ENCODE measurements at places on chromosomes 12 and 14.

GRCh38 chr12:68831272-68831671 lies 23.3 kb downstream of the MDM2 start:
- DNase-seq: no peak

DNA sequence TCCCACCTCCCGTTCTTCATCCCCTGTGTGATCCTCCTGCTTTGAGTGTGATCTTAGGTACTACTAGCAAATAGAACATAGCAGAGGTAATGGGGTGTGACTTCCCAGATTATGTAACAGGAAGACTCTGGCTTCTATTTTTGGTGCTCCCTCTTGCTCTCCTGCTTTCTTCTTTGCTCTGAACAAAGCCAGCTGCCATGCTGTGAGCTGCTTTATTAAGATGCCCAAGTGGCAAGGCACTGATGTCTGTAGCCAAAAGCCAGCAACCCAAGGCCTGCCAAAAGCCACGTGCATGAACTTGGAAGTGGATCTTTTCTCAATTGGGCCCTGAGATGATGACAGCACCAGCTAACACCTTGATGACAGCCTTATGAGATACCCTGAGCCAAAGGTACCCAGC lies 5.8 kb upstream of the MFAP5 start:
- DNase-seq: no peak

GRCh38 chr12:69986114-69986513 lies 161.1 kb downstream of the MYRFL start:
- no peak for DNase-seq

- DNase-seq: no peak
Observed at GRCh38 chr12:26740991-26741390, 92.0 kb downstream of the ITPR2 start.

DNA sequence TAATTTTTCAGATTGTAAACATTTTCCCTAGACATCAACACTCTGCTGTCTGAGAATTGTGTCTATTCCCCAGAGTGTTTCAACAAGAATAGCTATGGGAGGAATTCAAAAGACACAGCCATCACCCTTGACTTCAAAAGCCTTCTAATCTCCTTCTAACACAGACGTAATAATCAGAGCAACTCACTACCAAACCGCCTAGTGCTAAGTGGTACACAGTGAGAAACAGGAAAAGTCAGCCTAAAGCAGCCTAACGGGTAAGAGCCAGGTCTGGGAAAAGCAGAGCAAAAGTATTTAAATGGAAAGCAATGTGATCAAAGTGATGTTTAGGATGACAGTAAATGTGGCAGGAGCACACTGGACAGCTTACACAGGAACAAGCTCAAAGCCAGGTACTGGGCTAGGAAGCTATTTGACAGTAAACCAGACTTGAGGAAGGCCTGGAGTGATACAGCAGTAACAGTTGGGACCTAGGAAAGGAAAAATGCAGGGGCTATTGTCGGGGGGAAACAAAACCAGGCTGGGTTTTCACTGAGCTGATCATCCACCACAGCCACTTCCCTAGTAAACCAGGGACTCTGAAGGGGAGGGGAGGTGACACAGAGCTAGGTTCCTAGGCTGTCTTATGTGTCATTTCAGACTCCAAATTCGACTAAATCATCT lies 29.4 kb downstream of the CORO1C start:
- DNase-seq: no peak

DNA sequence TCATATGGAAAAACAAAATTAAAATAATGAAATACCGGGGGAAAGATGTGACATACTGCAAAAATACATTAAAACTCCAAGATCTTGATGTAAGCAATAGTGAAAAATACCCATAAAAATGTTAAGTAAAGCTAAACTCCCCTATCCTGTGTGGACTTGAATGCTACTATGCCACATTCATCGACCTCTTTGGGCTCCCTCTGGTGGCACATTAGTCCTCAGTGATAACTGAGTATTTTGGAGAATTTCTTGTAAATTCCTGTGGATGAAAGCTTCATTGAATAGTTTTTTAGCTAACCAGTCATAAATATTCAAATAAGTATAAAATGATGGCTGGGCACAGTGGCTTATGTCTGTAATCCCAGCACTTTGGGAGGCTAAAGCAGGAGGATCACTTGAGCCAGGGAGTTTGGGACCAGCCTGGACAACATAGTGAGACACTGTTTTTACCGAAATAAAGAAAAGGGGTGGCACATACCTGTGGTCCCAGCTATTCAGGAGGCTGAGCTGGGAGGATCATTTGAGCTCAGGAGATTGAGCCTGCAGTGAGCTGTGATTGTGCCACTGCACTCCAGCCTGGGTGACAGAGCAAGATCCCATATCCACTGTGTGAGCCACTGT lies 42.4 kb upstream of the SGPP1 start:
- DNase-seq: no peak

DNA sequence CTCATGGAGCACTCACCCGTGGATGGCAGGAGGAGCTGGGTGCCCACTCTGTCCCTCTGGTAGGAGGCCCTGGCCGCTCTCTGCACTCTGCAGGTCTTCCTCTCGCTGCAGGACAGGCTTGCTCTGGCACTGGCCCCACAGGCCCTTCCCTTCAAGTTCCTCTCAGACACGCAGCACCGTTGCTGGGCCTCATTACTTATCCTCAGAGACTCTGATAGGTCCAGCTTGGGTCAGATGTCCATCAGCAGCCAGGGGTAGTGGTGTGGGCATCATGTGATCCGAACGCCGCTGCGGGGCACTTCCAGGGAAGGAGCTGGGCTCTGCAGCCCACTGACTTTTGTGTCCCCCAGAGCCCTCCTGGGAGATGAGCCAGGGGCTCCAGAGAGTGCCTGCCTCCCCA lies 11.8 kb downstream of the OTUB2 start:
- DNase-seq: no peak

- no peak for DNase-seq
Observed at GRCh38 chr12:6450869-6451347, 934 bp upstream of the TAPBPL start.

GRCh38 chr12:41419131-41419893 lies 231.2 kb downstream of the PDZRN4 start:
- no peak for DNase-seq

DNA sequence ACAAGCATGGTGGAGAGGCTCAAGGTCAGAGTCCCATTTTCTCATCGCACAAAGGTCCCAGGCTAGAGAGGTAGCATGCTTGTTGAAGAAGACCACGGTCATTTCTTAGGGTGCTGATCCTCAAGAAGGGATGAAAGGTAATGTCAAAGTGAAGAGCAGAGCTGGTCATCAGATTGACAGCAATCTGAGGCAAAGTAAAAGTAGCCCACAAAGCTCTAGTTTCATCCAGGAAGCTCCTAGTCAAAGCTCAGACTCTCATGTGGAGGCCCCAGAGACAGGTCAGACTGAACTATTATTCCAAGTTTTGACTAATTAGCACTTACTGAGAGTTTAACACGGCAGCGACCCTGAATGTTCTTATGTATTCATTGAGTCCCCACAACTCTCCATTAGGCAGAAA lies 270.6 kb downstream of the RPS29 start:
- DNase-seq: no peak

GRCh38 chr14:89207925-89208328 lies 209.1 kb downstream of the FOXN3 start:
- no peak for DNase-seq

DNA sequence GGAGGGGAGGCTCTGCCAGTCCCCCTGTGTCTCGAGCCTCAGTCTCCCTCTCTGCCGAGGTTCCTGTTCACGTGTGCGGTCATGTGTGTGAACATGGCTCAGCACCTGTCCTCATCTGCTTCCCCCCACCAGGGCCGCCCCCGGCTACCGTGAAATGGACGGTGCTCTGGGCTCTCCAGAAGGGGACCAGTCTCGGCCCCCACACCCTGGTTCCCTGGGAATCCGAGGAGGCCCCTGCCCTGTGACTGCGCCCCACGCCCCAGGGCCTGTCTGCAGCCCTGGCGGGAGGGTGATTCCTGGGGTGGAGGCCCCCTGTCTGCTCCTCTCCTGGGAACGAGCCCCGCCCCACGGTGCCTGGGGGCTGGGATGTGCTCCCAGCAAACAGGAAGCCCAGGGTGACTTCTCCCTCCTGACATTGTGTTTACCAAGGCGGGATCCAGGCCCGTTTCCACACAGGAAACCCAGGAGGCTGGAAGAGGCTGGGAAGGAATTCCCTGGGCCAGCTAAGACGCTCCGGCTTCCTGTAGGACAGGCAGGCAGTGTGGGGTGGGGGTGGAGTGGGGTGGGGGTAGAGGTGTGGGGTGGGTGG lies 46.6 kb downstream of the KIF26A start:
- DNase-seq: no peak

DNA sequence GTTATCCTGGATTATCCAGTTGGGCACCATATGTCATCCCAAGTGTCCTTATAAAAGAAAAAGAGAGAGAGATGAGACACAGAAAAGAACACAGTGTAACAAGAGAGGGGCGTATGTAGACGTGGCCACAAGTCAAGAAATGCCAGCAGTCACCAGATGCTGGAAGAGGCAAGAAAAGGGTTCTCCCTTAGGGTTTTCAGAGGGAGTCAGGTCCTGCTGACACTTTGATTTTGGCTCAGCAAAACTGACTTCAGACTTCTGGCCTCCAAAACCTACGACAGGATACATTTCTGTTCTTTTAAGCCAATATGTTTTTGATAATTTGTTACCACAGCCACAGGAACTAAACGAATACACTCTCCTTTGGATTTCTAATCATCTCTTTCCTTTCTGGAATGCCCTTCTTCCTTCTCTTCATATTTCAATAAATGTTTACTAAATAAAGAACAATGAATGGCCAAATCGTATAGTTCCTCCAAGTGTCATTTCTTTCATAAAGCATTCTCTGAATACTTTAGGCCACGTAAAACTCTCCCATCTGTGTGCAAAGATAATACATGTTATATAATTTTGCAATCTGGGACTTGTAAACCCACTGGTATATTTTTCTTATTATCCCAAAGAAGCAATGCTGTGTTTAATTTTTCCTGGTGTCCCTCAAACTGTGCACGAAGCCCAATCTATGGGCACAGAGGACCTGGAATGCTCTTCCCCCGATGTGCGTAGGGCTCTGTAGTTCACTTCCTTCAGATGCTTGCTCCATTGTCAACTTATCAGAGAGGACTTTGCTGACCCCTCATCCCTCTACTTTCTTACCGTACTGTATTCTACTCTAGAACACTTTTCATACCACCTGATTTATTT lies 303.6 kb downstream of the CEP128 start:
- DNase-seq: no peak

DNA sequence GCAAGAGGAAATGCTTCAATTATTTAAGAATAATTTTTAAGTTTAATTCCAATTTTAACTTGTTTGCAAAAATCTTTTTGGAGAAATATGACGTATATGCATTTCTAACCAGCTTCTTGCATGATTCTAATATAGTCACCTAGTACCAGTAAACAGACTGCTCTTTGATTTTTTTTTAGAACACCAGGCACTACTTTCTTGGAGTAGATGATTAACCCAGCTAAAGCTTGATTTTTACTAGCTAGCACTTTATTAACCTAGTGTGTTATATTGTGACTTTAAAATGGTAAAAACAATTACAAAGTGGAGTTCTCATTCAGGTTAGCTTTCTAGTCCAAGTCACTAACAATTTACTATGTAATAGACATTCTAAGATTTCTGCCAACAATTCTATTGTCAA lies 32.6 kb upstream of the FGD4 start:
- no peak for DNase-seq

DNA sequence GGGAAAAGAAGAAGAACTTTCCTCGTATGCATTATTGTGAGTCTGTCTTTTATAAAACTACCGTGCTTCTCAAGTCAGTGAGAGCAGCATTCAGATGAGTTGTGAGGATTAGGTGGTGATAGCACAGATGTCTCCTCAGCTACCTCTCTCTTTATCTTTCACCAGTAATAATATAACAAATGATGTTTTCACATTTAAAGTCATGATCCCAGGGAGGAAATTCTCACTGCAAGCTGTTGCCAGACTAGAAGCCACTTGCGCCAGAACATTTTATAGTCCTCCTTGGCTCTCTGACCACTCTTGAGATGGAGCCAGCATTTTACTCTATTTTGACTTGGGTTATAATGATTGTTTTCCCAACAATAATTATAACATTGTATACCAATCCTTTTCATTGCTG lies 443.1 kb downstream of the AEBP2 start:
- DNase-seq: no peak

DNA sequence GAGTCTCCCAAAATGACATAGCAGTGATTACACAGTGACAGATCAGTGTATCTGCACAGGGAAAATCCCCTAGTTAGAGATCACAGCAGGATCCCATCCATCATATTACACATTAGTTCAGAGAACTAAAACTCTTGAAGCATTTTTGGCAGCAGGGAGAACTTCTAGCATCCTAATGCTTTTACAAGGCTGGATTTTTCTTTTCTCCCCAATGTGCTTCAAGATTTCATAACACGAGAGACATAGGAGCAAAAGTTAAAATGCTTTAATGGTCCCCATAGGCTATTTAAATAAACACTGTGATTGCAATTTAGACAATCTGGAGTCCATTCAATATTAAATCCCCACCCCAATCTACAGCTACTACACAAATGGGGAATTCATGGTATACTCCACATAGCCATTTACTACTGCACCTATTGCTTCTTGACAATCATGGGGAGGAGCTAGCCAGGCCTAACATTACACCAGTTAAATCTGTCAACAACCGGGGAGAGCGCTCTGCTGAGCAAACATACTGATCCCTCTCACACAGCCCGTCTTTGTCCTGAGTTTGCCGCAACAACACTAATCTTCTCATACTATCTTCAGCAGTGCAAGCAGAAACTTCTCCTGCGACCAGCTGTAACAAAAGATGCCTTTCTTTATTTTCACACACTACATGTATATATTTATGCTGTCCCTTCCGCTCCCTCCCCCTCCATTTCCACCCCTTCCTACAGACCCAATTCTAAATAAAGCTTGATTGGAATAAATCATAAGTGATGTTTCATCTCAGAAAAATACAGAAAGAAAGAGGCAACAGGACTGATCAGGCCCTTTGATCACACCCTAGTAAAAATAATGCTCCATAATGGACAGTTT lies 120.3 kb upstream of the SOX5 start:
- no peak for DNase-seq

GRCh38 chr12:57724936-57725740 lies 13.4 kb downstream of the AGAP2 start:
- DNase-seq: no peak

- no peak for DNase-seq
Observed at GRCh38 chr12:47850153-47851084, 30.7 kb upstream of the HDAC7 start.

- no peak for DNase-seq
Observed at GRCh38 chr12:49019443-49020324, 1.1 kb upstream of the PRKAG1 start.

DNA sequence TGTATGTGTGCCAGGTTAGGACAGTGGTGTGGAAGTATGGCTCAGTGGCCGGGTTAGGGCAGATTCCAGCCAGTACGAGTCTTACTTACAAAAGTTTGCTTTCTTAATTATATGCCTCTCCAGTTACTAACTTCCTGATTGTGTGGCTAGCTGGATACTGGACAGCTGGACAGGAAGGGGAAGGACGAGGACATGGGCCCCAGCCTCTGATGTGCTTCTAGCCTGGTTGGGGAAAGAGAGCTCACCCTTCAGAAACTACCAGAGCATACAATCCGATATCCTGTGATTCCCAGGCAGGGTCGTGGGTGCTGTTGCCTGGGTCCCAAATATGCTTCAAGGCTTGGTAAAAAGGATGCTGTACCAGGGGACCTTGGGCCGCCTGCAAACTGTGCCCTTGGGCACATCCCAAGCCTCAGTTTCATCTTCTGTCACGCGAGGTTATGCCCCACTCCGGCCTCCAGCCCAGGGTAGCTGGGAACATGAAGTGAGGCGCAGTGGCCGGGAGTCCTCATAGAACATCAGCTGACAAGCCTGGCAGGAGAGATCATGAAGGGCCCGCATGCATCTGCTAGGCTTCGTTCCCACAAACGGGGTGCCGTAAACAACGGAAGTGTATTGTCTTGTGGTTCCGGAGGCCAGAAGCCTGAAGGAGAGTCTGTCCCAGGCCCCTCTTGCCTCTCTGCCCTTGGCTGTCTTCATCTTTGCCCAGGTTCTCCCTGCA lies 23.2 kb upstream of the RIN3 start:
- DNase-seq: no peak

Measured in chondrocyte (in vitro differentiated cells).